ENCODE measurements at places on chromosomes 12 and 14.
A peak's percentile ranks its signal among the peaks of the same experiment; 100 is the strongest.

DNA sequence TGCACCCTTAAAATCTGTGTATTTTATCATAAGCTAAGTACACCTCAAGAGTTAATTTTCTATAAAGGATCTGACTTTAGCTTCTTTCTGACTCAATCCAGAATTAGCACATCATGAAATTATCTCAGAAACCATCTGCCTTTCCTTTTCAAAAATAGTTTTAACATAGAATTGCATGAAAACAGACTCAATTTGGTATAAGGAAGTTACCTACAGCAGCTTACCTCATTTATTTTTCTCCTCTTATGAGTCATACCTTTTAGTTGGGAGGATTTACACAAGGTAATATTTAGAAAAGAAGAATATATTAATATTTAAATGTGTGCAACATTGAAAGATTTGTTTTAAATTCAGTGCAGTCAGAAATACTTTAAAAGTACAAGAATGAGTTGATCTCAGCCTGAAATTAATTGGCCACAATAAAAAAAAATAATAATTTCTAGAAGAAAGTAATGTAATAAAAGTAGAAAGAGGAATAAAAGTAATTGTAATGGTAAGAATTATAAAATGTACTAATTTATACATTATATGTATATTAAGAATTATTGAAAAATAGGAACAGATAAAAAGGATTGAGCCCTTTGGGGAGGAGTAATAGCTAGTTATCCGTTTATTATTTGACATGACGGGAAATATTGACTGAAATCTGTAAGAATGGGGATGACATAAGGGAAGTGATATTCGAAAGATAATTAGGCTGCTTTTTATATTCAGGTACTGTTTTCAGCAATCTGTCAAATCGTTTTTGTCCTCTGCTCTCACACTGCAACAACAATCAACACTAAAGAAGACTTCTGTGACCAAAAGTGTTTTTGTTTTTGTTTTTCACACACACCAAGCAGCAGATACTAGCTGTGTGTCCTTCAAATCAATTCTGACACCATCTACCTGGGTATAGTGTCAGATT is 20.5 kb downstream of the ADAM21 start:
- no peak for DNase-seq

- no peak for DNase-seq
Measured at GRCh38 chr14:92969430-92969829, 46.5 kb downstream of the CHGA start.

DNA sequence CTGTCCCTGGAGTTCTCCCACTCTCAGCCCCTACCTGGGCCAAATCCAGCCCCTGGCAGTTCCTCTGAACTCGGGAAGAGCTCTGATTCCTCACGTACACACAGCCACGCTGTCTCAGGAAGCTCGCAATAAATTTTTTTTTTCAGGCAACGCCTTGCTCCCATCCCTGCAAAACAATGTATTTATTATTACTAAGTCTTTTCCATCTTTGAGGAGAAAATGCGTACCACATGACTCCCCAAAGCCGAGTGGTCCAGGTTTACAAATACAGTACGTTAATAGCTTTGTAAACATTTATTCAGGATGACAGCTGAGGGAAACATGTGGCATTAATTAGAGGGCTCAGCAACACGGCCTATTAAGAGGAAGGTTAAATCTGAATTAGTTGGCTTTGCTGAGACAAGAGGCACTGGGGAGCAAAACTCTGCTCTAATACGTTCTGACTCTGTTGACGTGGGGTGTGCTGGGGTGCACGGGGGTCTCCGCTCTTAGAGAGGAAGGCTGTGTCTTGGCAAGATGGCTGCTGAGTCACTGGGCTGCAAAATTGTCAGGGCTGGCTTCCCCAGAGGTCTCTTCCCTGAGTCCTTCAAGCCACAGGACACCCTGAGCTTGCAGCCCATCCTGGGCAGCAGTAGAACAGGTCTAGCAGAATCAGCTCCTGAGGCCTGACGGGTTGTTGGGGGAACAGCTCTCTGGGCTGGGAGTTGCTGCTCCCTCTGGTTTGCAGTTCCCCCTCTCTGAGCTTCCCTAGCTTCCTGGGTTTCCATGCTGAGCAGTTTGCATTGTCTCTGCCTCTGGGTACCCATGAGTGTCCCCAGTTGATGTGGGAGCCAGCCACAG is 185.2 kb upstream of the TBX3 start:
- no peak for DNase-seq

- peak; percentile 24 for DNase-seq
Measured at GRCh38 chr12:24948757-24949722, at the start of gene BCAT1. Gene BCAT1 (minus strand): TSS chr12:24949101. CDS start chr12:24948932, 169 bp downstream.

Measured in nucleus accumbens (tissue), 56 donors.